ENCODE measurements at places on chromosomes 4 and X. TPM values are rescaled to one million over a fixed set of nuclear protein-coding genes. Genes with fewer than 3 reads are reported as not detected.
A peak's percentile ranks its signal among the peaks of the same experiment; 100 is the strongest.

- DNase-seq, result no peak
Measured at GRCh38 chrX:19256986-19257385, 86.7 kb upstream of the PDHA1 start.

- DNase-seq, result no peak
Measured at GRCh38 chrX:154751203-154751668, 359 bp upstream of the GAB3 start.

- DNase-seq, result no peak
Measured at GRCh38 chr4:175090116-175090515, 172.0 kb downstream of the ADAM29 start.

DNA sequence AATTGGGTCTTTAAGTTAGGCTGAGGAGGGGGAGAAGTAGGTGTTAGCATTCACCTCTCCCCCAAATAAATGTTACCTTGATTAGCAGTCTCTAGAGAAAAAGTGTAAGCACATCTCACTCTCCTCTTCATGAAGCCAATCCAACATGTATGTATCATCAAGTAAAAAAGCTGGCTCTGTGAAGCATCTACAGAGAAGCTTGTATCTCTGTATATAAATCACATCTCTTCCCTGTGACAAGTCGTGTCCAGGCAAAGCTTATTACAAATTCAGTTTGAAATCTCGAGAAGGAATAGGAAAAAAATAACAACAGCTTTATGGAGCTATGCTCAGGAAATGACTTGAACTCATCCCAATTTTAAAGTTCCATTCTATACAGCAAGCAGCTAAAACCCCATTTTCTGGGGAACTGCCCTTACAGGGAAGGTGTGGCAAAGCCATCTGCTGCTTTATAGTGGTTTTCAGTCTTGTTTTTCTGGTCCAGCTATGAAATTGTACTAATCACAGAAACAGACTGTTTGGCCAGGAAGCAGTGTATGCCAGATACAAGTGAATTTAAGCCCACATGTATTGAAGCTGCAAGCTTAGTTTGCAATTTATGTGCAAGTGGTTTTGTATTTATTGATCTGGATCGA is 313.3 kb upstream of the NOCT start:
- no peak for DNase-seq

DNA sequence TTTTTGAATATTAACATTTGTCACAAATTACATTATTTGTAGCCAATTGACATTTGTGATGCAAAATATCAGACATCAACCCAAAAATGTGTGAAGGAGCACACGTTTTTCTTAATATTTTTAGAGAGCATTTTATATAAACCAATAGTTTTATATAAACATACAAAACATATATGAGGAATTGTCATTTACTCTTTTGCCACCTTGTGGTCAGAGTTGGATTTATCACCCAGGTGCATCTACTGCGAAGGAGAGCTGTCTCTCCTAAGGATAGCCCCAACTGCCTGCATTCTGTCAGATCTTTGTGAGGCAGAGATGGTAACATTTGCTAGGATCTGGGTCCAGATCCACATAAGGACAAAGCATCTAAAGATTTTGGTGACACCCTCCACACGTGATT is 2.5 kb upstream of the USP27X start:
- DNase-seq, result no peak

GRCh38 chrX:43836435-43837184 is 45.6 kb downstream of the MAOB start:
- DNase-seq, result no peak

DNA sequence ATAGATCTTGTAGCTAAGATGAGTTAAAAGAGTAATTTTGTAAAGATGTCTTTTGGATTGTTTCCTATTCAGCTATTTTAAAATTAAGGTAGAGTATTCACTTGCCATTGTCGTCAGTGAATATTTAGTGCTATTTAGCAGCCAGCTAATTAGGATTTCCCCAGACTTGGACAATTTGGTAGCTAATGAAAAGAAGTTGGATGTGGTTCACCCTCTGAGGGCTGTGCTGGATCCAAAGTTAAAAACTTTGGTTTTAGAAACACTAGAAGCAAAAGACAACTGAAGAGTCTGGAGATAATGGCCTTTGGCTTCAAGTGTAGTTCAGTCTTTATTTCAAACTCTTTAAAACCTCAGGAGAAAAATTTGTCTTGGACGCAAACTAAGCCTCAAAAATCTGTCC is 41.3 kb downstream of the ATG4A start:
- DNase-seq, result no peak

DNA sequence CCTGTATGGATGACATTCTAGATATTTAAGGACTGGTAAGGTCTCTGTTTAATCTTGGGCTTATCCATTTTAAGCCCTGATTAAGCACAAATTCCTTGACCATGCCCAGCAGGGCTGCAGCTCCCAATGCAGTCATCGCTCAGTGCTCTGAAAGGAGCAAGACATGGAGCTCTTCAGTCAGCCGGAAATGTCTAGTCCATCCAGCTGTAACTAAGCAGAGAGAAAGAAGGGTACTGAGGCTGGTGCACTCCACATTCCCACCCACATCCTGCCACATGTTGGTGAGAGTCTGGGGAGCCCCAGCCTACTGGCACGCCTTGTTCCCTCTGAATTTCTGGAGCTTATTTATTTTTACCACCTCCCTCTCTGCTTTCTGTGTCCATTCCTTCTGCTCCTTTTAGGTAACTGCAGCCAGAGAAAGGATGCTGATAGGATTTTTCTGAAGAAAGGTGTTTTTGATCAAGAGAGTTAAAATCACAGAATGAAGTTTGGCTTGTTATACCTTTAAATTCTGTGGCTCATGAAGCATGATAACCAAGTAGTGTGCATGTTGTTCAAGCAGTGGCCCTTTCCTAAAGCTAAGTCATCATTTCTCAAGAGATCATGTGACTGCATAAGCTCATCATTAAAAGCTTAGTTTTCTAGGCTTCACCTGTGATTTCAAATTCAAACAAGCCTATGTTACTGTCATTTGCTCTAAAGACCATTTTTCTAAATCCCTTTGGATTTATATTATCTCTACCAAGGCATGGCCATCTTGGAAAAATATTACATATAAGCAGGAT is 74.0 kb downstream of the GALNT7 start:
- DNase-seq, result no peak

- DNase-seq, result no peak
Measured at GRCh38 chrX:149512225-149512885, 7.2 kb upstream of the IDS start.

- DNase-seq, result no peak
Measured at GRCh38 chr4:46270986-46271596, 118.8 kb downstream of the GABRA2 start.

GRCh38 chrX:120514236-120514635 is 45.1 kb upstream of the LAMP2 start:
- DNase-seq, result no peak

DNA sequence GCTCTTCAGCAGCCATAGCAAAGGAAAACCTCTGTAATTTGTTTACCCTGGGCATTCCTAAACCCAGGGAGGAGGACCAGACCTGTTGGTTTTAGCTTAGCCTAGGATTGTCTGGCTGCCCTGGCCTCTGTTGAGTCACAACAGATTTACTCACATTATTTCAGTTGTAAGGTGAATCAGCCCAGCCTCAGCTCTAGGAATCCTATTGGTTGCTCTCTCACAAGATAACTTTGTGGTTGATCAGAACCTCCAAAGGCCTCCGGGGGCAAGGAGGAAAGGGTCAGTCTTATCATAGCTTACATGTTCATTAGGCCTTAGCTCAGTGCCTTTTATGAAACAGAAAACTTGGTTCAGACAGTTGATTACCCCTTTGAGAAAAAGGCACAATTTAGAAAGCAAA is 41.0 kb downstream of the PDK3 start:
- DNase-seq, result no peak

GRCh38 chr4:75848891-75849290 is 53.4 kb downstream of the PPEF2 start:
- no peak for DNase-seq

GRCh38 chrX:97238632-97239031 is 354.9 kb downstream of the RPA4 start:
- no peak for DNase-seq

DNA sequence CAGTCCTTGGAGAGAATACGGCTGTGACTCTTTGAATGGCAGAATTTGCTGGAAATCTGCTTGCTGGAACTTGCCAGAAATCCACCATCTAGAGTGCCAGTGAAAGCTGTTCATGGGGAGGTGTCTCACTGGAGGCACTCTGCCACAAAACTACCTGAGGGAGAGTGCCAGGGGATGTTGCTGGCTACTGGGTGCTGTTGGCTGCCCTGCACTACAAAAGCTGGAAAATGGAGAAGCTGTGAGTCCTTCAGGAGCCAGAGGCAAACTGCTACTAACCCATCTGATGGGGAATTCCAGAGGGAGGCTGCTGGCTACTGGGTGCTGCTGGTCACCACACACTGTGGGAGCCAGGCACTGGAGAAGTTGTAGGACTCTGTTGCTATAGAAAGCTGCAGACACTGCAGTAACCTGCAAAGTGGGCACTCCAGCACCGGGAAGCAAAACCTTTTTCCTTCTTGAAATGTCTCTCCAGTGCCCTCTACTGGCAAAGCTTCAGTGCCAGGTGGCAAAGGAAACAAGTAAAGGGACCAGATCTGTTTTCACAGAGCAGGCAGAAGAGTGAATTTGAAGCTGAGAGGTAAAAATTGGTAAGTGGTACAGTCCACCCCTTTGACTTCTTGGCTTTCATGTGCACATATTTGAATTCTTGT is 47.8 kb upstream of the HSD17B10 start:
- no peak for DNase-seq

DNA sequence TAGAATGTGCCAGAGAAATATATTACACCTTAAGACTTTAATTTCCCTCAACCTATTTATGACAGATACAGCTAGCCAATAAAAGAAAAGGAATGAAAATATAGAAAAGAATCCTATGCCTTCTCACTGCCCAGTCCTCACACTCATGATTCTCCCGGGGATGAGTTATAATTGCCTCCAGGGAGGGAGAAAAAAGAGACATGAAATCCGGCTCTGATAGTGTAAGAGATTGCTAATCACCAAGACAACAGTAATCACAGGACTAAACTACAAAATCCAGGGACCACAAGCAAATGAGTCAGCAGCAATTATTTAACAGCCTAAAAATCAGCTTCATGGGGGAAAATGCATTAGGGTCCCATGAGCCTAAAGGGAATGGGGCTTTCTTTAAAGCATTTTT is 95.9 kb upstream of the DUSP21 start:
- DNase-seq, result no peak

- DNase-seq, result no peak
Measured at GRCh38 chr4:10737337-10737736, 52.8 kb upstream of the CLNK start.

- no peak for DNase-seq
Measured at GRCh38 chrX:134469486-134469885, 9.5 kb downstream of the HPRT1 start.

GRCh38 chrX:349196-349595 is 30.6 kb upstream of the GTPBP6 start:
- peak; percentile 78 for DNase-seq

DNA sequence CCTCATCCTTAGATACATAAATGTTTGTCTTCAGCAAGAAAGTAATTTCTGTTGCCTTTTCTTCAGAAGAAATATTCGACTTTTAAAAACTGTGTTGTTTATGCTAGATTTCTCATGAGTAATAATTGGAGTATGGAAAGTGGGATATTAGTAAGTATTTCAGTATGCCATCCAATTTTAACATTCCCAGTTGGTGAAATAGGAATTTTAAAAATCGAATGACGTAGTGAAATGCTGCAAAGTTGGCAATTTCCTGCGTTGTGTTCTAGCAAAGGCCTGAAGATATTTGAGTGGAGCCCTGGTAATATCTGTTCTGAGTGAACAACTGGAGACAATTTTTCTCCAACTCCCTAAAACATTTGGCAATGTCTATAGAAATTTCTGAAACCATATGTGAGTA is 190.1 kb downstream of the ZNF330 start:
- no peak for DNase-seq

DNA sequence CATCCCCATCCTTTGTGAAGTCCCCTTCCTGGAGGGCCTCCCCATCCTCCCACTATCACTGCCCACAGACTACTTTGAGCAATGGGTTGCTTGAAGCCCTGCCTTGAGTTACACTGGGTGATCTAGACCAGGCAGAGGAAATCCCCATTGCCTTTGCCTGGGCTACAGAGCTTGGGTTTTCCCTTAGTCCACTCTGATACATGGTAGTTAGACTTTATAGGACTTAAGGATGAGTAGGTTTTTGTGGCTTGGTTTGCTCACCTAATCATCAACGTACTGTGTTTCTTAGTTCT is 56.6 kb downstream of the TMEM131L start:
- DNase-seq, result no peak

- DNase-seq, result no peak
Measured at GRCh38 chrX:143476751-143477150, 40.5 kb downstream of the SPANXN3 start.

DNA sequence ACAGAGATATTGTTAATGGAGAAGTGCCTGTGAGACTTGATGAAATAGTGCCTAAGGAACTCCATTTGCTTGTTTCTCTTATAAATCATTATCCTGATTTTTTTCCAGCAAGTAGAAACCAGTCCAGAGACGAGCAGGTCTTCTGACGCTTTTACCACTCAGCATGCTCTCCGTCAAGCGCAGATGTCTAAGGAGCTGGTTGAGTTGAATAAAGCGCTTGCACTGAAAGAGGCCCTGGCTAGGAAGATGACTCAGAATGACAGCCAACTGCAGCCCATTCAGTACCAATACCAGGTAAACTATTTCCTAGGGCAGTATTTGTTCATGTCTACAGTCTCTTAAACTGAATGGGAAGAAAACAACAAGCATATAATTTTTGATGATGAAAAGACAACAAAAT is 63.6 kb downstream of the KIF4A start:
- no peak for DNase-seq

DNA sequence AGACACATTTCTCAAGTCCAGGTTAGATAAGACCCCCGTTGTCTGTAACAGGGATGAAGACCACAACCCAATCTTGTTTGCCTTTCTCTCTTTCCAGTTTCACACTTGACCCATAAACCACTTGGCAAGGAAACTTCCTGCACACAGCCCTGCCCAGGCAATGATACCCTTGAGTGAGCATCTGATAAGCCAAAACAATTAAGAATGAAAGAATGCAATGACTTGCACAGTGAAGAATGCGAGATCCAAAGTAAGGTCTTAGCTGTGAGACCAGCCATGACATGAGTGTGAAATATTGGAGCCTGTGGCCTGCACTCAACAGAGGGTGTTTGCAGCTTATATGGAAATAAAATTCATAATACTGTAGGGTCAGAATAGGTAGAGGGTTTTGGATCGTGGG is 37.9 kb upstream of the MXRA5 start:
- DNase-seq, result no peak

Gene MEPE
- total RNA-seq, result not detected

Gene SSX2
- not detected for total RNA-seq

Gene OCRL
- 52.8 TPM for total RNA-seq

Gene MBNL3
- 7.7 TPM for total RNA-seq

Gene ABLIM2
- total RNA-seq, result 0.31 TPM

Gene CCDC120
- total RNA-seq, result 8.5 TPM

Gene USP51
- total RNA-seq, result 1.7 TPM

Gene RHOXF1
- total RNA-seq, result not detected

Gene ETDA
- not detected for total RNA-seq

Gene NDP
- not detected for total RNA-seq

Gene TMEM31
- not detected for total RNA-seq

Gene PLXNA3
- total RNA-seq, result 108 TPM

Gene TACR3
- not detected for total RNA-seq

Gene BMP3
- total RNA-seq, result not detected

All from osteocyte (in vitro differentiated cells).